ENCODE measurements at places on chromosomes 5 and 9.
A peak's percentile ranks its signal among the peaks of the same experiment; 100 is the strongest.

DNA sequence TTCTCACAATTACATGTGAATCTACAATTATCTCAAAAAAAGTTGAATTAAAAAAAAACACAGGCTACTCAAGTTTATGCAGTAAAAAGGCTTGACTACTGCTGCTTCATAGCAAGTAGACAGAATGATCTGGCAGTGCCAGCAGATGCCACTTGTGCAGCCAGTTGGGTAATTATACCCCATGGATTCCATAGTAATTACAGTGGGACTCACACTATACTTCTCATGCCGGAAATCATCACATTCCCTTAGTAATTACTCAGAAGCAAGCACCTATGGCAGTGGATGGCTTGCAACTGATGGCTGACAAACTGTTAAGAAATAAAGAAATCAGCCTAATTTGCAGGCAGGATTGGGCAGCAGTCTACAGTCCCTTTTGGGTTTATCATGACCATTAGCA lies 463.2 kb upstream of the KLF4 start:
- DNase-seq, result no peak

DNA sequence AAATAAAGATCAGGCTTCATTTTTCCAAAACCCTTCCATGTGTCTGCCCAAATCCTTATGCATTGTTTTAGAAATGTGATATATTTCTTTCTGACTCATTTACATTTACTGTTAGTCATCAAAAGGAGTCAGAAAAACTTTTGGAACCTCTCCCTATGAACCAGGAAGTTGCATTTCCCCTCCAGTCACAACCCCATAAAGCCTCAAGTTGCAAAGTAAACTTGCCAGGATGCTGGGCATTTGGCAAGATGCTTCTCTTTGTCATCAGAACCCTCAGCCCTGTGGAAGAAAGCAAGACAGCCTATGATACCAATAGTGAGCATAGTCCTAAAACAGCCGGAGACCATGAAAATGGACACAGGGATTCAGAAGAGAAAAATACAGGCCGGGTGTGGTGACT lies 84.2 kb downstream of the MUSK start:
- peak; percentile 94 for DNase-seq

GRCh38 chr5:107502676-107503060 lies 168.1 kb downstream of the EFNA5 start:
- DNase-seq, result no peak

DNA sequence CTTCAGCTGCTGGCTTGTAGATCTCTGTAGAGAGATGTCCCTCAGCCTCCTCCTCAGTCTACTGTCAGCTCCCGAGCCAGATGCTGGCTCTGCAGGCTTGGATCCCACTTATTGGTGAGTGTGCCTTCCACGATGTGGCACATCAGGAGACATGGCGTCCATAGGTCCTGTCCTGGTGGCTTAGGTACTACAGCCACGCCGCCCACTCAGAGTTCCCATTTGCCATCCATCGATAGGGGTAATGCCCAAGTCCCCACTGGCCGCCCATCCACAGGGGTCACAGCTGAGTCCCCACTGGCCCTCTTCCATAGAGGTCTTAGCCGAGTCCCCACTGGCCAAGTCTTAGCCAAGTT lies 17.3 kb downstream of the EXOC3 start:
- DNase-seq, result no peak

DNA sequence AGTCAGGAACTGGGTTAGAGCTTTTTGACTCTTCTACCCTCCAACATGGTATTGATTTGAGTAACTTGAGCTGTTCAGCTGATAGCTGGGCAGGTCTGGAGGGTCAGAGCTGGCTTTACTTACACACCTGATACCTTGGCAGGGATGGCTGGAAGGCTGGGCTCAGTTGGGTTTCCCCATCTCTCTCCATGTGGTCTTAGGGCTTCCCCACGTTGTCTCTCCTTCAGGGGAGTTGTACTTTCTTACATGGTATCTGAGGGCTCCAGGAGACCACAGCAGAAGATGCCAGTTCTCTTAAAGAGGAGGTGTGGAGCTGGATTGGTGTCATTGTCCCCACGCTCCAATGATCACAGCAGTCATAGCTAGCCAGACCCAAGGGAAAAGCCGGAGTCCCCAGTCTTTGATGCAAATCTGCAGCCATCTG lies 25.6 kb downstream of the ISOC1 start:
- no peak for DNase-seq

DNA sequence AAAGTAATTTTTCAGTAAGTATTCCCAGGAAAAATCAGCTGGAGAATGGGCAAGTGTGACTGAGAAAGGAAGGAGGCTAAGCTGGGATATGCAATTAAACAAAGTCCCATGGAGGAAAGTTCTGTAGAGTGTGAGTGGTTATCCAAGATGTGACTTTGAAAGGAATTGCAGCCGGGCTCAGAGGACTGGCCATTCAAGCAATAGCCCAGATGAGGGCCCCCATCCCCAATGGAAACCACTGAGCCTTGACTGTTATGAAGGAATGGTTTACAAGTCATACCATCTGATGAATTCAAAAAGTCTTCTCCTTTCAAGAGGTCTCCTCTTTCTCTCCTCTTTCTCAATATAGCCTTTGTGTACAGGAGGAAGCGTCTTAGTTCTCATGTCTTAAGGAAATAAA lies 6.5 kb downstream of the LVRN start:
- DNase-seq, result no peak

All from AG10803 (cell line).